Breast epithelium (tissue), 4 donors: ENCODE measurements at places on chromosomes 3 and 15. TPM values are rescaled to one million over a fixed set of nuclear protein-coding genes. Genes with fewer than 3 reads are reported as not detected.
A peak's percentile ranks its signal among the peaks of the same experiment; 100 is the strongest.

Gene CD96
- total RNA-seq: 6.2 TPM

GRCh38 chr3:127849368-127849767 is 27.1 kb upstream of the MGLL start:
- DNase-seq: no peak

- peak; percentile 11 for DNase-seq
Observed at GRCh38 chr15:31511707-31512310, 185.2 kb downstream of the KLF13 start.

- DNase-seq: no peak
Observed at GRCh38 chr3:103919327-103919726, 1447.4 kb upstream of the ALCAM start.

DNA sequence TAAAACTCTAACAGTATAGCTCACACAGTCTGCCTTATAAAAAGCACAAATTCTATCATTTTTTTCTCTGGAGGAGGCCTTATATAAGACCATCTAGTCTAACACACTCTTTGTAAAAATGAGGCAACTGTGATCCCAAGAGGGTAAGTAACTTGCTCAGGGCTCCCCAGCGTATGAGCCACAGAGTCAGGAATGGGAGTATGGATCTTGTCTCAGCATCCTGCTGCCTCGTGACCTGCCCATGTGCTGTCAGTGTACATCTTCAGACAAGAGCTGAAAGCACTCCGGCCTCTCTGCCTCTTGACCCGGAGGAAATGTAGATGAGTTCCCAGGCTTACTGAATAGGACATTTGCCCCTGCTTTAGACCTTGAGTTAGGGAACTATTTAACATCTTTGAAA is 28.4 kb upstream of the MEF2A start:
- DNase-seq: no peak

- DNase-seq: no peak
Observed at GRCh38 chr15:90489514-90489913, 40.2 kb upstream of the CRTC3 start.

DNA sequence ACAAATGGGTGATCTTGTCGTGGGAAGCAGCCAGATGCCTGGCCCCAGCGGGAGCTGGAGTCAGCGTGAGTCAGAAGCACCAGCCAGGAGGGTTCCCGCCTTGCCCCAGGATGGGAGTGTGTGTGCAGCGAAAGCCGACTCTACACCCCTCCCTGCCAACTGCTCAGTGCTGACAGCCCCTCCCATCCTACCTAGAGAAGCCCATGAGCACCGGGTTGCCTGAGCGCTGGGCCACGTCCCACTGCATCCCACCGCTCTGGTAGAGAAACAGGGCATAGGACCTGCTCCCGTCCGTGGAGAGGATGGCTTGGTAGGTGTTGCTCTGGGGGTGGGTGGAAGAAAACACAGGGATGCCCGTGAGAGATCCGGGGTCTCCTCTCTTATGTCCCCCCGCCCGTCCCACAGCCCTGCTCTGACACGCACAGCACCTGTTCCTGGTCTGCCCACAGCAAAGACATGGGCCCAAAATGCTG is 42.9 kb downstream of the MUC4 start:
- no peak for DNase-seq

GRCh38 chr15:70474471-70475406 is 288.6 kb downstream of the UACA start:
- DNase-seq: peak; percentile 81

DNA sequence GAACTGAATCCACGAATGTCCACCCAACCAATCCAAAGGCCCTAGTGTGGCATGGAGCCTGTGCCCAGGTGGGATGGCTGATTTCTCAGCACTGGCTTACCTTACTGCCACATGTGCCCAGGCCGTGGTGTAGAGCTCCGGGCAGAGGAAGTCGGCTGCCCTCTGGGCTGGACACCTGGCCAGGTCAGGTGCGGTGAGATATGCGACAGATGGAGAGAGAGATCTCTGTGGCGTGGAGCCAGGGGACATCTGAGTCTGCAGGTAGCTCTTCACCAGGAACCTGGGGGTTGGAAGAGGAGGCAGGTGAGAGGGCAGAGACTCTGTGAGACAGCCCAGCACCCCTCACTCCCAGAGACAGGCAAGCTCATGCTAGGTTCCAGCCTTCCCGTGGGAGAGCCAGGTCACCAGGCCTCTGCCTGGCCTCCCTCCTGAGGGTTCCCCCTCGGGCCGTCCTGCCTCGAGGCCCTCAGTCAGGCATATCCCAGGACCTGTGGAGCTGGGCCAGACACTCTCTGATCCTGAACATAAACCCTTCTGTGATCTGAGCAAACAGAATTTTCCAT is 12.6 kb downstream of the ACOX2 start:
- DNase-seq: no peak
